Astrocyte (in vitro differentiated cells and primary cell): ENCODE measurements at places on chromosomes 1 and 21. TPM values are rescaled to one million over a fixed set of nuclear protein-coding genes. Genes with fewer than 3 reads are reported as not detected.

DNA sequence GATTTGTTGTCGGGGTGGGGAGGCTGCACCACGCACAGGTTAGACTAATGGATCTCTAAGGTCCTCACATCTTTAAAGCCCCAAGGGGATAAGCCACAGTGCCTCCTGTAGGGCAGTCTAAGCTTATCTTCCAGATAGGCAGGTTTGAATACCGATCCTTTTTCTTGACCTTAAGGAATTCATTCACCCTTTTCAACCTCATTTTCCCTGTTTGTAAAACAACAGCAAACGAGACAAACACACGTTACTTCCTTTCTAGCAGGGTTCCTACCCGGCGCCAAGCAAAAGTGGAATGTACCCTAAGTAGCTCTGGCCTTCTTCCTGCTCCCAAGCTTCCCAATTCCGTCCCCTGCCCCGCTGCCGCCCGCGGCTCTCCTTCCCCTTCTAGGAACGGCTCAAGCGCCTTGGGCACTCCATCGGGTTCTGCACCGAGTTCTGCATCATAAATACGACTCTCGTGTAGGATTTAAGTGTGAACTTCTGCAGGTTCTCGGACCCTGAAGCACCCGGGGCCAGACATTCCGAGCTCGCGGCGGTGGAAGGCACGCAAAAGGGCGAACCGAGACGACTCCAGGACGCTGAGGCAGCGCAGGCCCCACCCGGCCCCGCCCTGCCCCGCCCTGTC lies 548 bp upstream of the CDC20 start:
- peak overlapping the region; percentile 73 for H3K4me3 ChIP-seq
- peaks cover 29% of the 10 kb centered on the region for H3K4me1 ChIP-seq
- peak overlapping the region; percentile 70 for H3K27ac ChIP-seq

Gene PHGDH
- total RNA-seq, result 371 and 509 TPM in 2 replicates

Gene CHRNB2
- total RNA-seq, result 0.20 and 0.24 TPM in 2 replicates

DNA sequence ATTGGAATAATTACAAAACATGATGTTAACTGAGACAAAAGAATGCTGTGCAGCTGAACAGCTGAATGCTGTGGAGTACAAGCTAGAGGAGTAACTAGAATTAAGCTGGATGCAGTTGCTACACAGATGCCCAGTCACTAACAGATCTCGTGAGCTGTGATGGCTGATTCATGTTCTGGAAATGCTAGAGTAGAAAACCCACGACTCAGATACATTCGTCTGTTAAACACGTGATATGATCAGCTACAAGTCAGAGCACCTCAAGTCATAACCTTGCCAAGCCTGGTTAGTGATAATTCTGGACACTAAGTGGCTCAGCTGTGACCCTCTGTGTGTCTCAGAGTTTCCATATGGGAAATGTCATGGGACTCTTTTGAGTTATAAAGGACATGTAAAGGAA lies 89.7 kb upstream of the ESRRG start:
- H3K4me1 ChIP-seq, result no peaks in the 10 kb centered on the region
- peak; percentile 46 for DNase-seq
- H3K27me3 ChIP-seq, result no peaks in the 10 kb centered on the region
- H3K27ac ChIP-seq, result no peak overlapping the region

DNA sequence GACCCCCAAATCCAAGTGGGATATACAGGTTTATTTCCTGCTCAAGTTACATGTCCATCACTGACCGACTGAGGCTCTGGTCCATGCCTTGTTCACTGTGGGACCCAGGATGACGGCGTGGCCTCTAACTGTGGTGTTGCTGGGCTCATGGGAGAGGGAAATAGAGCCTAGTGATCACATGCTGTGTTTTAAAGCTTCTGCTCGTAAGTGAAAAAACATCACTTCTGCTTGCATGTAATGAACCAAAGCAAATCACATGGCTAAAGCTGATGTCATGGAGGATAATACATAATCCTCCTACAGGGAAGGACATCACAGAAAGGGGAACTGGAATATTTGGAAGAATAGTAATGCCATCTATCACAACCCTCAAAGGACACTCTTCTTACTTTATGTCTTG lies 107.6 kb downstream of the FASLG start:
- no peak for DNase-seq
- no peaks in the 10 kb centered on the region for H3K27me3 ChIP-seq
- no peak overlapping the region for H3K4me3 ChIP-seq
- peaks cover 2% of the 10 kb centered on the region for H3K4me1 ChIP-seq

Gene KLF17
- 0.09 TPM in 1 of 2 replicates, not detected in the other for total RNA-seq

DNA sequence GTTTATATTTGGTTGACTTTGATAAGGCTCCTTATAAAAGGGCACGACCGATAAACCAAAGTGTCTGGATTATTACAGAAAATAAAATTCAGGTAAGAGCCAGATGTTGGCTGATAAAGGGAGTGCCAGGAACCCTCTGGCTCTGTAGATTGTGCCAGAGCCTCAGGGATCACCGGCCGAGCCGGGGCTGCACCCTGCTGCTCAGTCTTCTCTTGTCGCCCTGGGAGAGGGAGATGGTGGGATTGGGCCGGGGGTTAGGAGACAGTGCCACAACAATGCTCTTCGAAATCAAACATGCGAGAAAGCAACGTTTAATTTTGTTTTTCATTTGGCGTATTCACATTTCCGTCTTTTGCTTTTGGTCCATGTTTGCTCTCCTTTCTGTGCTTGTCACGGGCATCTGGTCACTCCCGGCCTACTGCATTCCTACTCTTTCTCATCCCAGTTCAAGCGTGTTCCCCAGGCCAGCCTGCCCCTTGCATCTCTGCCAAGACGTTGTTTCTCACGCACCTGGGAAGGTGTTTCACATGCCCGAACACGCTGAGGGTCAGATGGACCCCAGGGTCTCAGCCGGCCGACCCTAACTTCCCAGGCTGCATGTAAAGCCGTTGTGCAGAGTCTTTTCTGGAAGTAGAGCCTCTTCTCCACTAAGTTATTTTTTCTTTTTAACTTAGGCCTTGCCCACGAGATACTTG lies 18.8 kb upstream of the C2CD2 start:
- H3K36me3 ChIP-seq, result no peaks in the 10 kb centered on the region
- DNase-seq, result no peak
- no peak overlapping the region for H3K4me3 ChIP-seq
- no peaks in the 10 kb centered on the region for H3K4me1 ChIP-seq
- H3K27ac ChIP-seq, result no peak overlapping the region
- H3K27me3 ChIP-seq, result peaks cover 3% of the 10 kb centered on the region

- H3K36me3 ChIP-seq, result no peaks in the 10 kb centered on the region
- H3K27me3 ChIP-seq, result peaks cover 8% of the 10 kb centered on the region
- no peak for DNase-seq
- H3K4me1 ChIP-seq, result no peaks in the 10 kb centered on the region
- H3K4me3 ChIP-seq, result no peak overlapping the region
Observed at GRCh38 chr1:3226701-3227350, 157.8 kb downstream of the PRDM16 start.

Gene C1orf185
- not detected in 2 replicates for total RNA-seq

DNA sequence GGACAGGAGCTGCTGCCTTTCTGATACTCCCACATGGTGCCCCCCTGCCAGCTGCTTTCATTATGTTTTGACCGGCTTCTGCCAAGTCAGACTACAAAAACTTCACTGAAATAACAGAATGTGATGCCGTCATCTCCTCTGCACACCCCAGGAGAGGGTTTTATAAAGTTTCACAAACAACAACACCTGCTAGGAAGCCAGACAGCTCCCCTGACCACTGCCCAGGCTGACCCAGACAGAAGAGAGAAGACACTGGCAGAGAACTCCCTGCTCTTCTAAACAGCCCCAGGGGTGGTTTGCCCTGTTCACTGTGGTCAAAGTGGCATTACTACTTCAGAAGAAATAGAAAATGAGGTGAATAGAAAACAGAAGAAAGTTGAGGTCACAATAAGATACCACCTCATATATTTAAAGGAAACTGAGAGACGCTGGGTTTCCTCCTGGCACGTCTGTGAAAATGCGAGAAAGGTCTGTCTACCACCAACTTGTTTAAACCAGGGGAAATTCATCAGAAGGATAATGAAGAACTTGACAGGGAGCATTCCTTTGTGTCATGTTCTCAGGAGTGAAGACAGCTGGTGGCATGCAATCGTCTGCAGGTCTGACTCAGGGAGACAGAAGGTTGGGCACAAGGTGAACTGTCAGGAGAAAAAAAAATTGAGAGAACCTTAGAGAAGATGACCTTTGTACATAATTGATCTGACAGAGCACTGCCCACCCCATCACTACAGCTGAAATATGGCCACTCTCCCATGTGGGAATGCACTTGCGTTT lies 119.0 kb upstream of the NFIA start:
- no peak for DNase-seq
- H3K4me1 ChIP-seq, result peaks cover 25% of the 10 kb centered on the region
- H3K36me3 ChIP-seq, result no peaks in the 10 kb centered on the region
- no peaks in the 10 kb centered on the region for H3K27me3 ChIP-seq
- H3K27ac ChIP-seq, result peak overlapping the region; percentile 24

DNA sequence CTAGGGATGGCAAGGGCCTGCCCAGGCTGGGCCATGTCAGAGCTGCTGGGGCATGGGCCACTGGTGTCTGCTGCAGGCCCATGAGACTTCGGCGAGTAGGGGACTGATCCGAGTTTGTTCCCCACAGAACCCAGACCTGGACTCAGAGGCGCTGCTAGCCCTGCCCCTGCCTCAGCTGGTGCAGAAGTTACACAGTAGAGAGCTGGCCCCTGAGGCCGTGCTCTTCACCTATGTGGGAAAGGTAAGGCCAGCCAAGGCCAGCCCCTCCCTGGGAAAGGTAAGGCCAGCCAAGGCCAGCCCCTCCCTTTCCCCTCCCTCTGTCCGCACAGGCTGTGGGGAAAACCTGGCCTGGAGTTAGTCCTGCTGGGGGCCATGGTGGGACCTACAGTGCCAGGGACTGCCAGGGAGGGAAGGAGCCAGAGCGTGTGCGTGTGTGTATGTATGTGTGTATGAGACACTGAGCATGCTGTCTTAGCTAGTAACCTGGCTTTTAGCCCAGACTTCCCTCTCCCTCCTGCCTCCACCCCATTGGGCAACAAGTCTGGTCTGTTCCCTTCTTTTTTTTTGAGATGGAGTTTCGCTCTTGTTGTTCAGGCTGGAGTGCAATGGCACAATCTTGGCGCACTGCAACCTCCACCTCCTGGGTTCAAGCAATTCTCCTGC lies 8.0 kb downstream of the FAAH start:
- H3K4me1 ChIP-seq, result peaks cover 10% of the 10 kb centered on the region
- peak; percentile 86 for DNase-seq
- H3K27ac ChIP-seq, result no peak overlapping the region
- no peak overlapping the region for H3K4me3 ChIP-seq
